Stimulated activated CD4-positive, alpha-beta T cell treated with anti-CD3 and anti-CD28 coated beads, Interleukin-1b, Interleukin-23, amount 100 ng/mL, for 48 hours (primary cell): ENCODE measurements at places on chromosomes 5 and 9.

DNA sequence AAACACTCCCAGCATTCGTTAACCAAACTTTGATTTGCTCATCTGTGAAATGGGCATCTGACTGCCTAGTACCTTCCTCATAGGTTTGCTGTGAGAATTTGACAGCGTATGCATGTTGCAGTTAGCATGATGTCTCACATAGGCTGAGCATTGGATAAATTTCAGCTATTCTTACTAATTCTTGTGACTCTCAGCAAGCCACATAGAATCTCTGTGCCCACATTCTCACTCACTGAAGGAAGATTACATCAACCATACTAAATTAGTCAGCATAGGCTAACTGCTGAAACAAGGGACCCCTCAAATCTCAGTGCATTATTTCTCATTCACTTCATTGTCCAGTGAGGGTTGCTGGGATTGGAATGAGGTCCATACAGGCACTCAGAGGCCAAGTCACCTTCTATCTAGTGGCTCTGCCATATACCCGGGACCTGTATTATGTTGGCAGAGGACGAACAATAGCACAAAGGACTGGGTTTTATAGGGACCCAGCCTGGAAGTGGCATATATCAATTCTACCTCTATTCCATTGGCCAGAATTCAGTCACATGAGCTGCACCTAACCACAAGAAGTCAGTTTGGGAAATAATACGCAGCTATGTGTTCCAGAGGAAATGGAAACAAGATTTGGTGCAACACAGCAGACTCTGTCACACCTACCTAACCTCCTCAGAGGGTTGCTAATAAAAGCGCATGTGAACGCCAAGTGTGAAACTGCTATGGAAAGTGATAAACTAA lies 4.2 kb upstream of the PTGER4 start:
- DNase-seq = peak; percentile 55

- no peak for DNase-seq
Observed at GRCh38 chr5:139752506-139753473, 42.8 kb upstream of the PSD2 start.

GRCh38 chr5:120088836-120089235 lies 375.3 kb upstream of the PRR16 start:
- DNase-seq = no peak

DNA sequence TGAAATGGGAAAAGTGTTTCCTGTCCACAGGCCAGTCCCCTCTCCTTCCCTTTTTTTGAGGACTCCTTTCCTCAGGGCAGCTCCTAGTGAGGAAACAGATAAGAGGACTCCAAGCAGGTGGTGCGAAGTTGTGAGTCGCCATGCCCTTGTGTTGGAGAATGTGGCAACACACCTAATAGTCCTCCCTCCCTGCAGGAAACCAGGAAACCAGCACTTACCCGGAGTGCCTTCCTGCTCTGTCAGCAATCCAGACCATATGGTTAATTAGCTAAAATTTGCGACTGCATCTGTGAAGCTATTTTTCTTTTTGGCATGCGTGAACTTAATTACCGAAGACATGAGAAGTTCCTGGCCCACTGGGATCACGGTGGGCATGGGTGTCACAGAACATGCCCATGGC lies 69.9 kb downstream of the TRIM32 start:
- DNase-seq = no peak

DNA sequence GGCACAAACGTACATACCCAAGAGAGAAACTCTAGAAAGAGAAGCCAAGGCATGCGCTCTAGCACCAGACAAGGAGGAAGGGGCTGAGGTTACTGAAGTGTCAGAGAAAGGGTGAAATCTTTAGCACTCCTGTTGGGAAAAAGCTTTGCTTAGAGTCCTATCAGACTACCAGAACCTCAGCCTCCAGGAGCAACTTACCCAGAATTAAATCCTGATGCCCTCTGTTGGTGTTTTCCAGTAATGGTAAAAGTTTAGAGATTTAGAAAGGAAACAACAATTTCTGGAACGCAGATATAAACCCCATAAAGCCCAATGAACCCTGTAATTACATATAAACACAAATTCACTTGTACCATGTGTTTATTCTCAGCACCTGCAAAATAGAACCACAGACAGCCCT lies 33.2 kb upstream of the ASTN2 start:
- DNase-seq = no peak

DNA sequence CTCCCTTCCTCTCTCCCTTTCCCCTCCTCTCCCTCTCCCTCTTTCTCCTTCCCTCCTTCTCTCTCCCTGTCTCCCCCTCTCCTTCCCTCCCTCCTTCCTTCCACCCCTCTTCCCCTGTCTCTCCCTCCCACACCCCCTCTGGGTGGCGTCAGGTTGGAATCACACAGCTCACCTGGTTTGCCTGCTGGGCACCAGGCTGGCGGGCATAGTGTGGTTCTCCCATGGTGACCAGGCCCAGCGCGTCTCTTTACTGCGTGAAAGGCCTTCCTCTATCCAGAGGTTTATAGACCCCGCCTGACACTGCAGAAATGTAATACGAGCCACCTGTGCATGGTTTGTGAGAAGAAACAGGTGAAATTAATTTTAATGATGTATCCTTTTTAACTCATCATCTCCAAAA lies 76.2 kb downstream of the MRPL36 start:
- DNase-seq = no peak

DNA sequence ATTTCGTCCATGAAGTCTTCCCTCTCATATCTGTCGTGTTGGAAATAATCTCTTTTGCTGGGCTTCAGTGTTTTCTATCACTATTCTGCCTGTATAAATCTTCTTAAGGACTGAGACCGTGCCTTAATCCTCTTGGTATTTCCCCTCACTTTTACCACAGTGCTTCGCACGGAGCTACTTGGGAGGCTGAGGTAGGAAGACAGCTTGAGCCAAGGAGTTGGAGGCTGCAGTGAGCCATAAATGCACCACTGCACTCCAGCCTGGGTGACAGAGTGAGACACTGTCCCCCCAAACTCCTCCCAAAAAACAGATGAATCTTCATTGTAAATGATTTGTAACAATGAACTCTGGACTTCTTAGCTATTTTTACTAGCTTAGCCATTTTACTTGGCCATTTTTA lies 57.8 kb downstream of the PHAX start:
- no peak for DNase-seq

- DNase-seq = no peak
Observed at GRCh38 chr9:129828051-129828450, 4.1 kb upstream of the TOR1A start.

GRCh38 chr9:82781921-82782392 lies 281.0 kb downstream of the RASEF start:
- no peak for DNase-seq
